HuH-7 (cell line): ENCODE measurements at places on chromosomes 2 and 18.

DNA sequence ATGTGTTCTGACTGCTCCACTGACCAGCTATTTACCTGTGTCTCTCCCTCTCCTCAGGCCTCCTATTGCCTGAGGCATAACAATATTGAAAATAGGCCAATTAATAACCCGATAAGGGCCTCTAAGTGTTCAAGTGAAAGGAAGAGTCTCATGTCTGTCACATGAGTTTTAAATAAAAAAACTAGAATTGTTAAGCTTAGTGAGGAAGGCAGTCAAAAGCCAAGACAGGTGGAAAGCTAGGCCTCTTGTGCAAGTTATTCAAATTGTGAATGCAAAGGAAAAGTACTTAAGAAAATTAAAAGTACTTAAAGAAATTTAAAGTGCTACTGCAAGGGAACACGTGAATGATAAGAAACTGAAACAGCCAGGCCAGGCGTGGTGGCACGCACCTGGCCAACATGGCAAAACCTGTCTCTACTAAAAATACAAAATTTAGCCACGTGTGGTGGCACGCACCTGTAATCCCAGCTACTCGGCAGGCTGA lies 44.9 kb upstream of the TAF4B start:
- DNase-seq = no peak

- peak; percentile 20 for DNase-seq
Observed at GRCh38 chr2:84458551-84459017, 496 bp downstream of the SUCLG1 start.

GRCh38 chr18:51623653-51624052 lies 426.2 kb upstream of the MEX3C start:
- DNase-seq = no peak

DNA sequence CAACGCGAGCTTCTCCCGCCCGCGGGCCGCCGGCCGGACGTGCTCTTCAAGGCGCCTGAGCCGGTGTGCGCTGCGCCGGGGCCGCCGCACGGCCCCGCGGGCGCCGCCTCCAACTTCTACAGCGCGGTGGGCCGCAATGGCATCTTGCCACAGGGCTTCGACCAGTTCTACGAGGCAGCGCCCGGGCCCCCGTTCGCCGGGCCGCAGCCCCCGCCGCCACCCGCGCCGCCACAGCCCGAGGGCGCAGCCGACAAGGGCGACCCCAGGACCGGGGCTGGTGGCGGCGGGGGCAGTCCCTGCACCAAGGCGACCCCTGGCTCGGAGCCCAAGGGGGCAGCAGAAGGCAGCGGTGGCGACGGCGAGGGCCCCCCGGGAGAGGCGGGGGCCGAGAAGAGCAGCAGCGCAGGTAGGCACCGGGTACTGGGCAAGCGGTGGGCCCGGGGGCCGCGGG lies 676 bp downstream of the HOXD11 start:
- DNase-seq = no peak

GRCh38 chr2:221454459-221455105 lies 117.5 kb downstream of the EPHA4 start:
- DNase-seq = no peak

DNA sequence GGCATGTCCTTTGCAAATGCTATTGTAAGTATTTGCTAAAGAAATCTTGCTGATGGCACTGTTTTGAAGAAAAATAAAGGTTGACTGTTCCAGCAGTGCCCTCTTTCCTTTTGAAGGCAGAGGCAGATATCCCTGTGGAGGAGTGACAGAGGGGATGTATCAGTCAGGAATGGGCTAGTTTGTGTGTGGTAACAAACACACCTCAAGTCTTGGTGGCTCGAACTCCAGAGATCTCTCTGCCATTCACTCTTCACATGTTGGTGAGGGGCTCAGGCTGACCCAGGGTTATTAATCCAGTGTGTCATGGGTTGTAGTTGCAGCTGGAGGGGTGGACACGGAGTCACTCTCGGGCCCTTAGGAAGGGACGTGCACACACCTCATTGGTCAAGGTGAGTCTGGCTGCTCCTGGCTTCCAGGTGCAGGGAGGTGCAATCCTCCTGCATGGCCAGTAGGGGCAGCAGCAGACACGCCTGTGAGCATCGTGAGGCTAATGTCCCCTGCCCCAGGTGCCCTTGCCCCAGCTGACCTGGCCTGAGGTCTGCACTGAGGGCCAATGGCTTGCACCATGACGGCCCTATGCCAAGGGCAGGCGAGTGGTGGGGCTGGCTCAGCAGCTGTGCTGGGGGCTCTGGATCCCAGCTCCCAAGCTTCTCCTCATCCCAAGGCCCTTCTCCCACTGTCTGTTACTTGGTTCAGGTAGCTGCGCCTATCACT lies 146.5 kb downstream of the ASB1 start:
- DNase-seq = peak; percentile 82

DNA sequence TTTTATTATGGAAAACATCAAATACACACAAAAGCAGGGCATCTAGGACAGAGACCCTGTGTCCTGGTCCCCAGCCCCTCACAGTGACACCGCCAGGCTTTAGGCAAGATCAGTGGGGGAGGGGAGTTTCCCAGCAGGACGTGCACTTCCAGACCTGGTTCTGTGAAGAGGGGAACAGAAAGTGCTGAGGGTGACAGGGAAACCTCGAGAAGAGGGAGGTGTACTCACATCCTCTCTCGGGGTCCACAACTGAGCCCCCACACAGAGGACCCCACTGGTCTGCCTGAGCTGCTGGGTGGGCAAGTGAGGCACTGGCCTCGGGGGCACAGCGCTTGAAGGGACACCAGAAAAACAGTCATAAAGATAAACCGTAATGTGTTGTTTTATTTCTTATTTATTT lies 4.4 kb upstream of the GPR35 start:
- DNase-seq = no peak
